Stimulated activated naive CD4-positive, alpha-beta T cell (primary cell): ENCODE measurements at places on chromosomes 12 and 14.

DNA sequence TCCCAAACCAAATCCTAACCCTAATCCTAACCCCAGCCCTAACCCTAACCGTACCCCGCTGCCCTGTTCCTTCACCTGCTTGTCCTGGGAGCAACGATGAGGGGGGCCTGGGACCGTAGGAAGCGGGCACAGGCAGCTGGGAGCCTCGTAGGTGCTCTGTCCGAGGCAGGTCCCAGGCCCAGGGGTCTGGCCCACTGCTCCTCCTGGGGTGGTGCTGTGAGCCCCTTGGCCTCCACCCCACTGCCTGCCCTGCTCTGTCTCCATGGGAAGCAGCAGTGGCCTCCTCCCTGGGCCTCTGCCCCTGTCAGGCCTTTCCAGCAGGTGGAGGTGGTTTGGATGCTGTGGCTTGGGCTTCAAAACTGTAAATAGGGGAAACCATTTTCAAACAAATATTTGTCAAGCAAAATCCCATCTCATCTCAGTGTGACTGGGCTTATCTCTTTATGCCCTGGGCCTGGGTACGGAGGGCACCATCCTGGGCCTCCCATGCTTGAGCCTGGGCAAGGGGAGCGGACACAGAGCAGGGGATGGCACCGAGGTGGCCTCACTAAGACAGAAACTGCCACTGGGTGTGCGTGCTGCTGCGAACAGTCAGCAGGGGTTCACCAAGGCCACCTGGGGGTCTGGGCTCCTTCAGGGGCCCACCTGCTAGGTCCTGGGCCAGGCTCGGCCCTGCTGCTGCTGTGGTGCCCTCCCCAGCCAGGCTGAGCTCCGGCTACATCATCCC lies 3.7 kb upstream of the BEGAIN start:
- no peak for DNase-seq

DNA sequence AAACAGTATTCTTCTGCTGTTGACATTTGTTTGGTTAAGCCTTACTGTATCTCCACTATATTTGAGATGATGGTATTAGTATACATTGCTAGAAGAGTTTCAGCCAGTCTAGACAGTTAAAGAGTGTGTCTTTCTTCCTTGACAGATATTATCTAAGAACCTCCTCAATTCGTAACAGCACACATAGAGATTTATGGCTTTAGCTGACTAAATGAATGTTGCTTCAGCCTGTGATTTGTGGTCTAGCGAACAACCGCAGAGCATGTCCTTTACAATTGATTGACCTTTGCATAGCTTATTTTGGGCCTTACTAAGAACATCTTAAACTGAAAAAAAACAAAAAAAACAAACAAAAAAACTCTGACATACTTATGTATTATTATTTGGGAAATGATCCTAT lies 122.2 kb downstream of the DAAM1 start:
- no peak for DNase-seq

DNA sequence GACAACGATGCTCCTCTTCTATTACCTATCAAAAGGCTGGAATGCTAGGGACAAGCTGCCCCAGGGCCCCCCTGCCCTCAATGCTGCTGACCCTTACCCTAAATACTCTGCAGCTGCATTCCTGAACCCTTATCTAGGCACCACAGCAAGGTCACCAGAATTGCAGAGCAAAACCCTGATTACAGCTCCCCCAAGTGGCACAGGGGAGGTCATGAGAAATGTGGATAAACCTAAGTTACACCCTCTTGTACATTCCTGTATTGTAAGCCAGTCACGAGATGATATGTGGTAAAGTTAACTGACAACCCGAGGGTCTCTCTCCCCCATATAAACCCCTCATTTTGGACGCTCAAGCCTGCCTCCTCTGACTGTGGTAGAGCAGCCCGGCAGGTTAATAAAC lies 411.8 kb upstream of the STXBP6 start:
- no peak for DNase-seq

GRCh38 chr12:67630373-67631088 lies 18.0 kb upstream of the DYRK2 start:
- DNase-seq: peak; percentile 74

- no peak for DNase-seq
Observed at GRCh38 chr14:49858383-49858782, 5.8 kb upstream of the NEMF start.

- DNase-seq: no peak
Observed at GRCh38 chr14:101920271-101920670, 44.1 kb upstream of the DYNC1H1 start.

- peak; percentile 27 for DNase-seq
Observed at GRCh38 chr12:120470150-120470784, 719 bp upstream of the SRSF9 start.

GRCh38 chr14:49622022-49622607 lies 1.5 kb downstream of the MGAT2 start:
- no peak for DNase-seq

- DNase-seq: peak; percentile 23
Observed at GRCh38 chr14:100105357-100106169, 40.3 kb downstream of the EVL start.

GRCh38 chr12:39884616-39885125 lies 221.2 kb downstream of the SLC2A13 start:
- no peak for DNase-seq

DNA sequence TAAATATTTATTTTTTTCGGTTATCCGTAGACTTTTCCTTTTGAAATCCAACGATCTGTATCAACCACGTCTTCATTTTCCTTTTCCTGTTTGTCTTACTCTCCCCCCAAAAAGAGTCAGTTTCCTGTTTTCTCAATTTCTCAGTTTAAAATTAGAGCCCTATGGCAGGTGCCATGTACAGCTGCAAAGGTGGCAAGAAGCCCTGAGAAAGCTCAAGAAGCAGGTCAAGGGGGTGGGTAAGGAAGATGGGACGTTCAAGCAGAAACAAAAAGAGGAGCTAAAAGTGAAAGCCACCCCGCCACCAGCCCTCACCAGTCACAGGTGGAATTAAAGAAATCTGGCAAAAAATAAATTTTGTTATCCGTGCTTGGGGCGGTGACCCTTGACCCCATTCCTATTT lies 26.7 kb downstream of the SLC35E3 start:
- DNase-seq: no peak

- no peak for DNase-seq
Observed at GRCh38 chr12:104694161-104694560, 237.4 kb downstream of the CHST11 start.

DNA sequence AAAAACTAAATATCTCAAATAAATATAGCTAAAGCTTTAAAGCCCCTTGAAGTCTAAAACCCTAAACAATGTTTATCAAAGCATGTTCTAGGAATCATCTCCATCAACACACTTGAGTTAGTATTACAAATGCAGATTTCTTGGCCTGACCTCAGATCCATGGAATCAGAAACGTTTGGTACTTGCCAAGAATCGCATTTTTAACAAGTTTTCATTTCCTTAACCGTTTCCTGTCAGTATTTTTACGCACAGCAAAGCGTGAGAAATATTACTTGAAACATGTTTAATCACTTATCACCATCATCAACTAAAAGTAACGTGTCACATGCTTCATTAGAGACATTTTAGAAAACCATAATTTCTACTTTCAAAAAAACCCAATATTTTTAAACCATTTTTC lies 9.7 kb downstream of the SLCO1C1 start:
- no peak for DNase-seq

- peak; percentile 8 for DNase-seq
Observed at GRCh38 chr14:97185186-97185585, 388.0 kb downstream of the VRK1 start.

- no peak for DNase-seq
Observed at GRCh38 chr14:66643344-66643743, 135.4 kb downstream of the GPHN start.

- no peak for DNase-seq
Observed at GRCh38 chr12:66302827-66303169, 505 bp downstream of the HELB start.

GRCh38 chr14:89481196-89481595 lies 64.2 kb upstream of the FOXN3 start:
- DNase-seq: no peak

- no peak for DNase-seq
Observed at GRCh38 chr14:43872752-43873655, 634.1 kb downstream of the FSCB start.

- no peak for DNase-seq
Observed at GRCh38 chr12:69468237-69469026, 1.8 kb upstream of the FRS2 start.

GRCh38 chr14:34404416-34404815 lies 57.6 kb downstream of the SPTSSA start:
- no peak for DNase-seq

DNA sequence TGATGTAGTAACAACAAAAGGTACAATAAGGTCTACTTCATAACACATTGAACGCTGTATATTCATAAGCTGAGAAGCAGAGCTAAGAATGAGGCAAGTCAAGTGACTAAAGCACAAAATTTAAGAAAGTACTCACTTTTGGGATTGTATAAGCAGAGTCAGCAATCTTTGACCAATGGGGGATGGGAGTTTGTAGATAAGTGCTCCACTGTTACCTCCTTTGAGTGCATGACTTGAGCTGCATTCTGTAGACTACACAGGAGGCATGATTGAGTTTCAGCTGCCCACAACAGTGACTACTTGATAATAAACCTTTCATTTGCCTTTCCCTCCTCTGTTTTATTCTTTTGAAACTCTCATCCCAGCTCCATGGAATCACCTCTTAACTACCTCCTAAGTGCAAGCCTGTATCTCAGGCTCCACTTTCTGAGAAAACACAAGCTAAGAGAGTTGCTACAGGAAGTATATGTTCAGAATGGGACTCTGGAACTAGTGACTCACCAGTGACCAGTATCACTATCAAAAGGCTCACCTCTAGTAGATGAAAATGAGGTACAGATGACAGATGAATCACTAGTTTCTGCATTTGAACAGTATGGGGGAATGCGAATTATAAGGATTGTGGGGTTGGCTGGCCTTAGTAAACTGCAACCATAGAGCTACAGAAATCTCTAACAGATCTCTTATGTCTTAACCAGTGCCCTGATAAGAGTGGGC lies 49.2 kb downstream of the SLC35F4 start:
- DNase-seq: no peak

DNA sequence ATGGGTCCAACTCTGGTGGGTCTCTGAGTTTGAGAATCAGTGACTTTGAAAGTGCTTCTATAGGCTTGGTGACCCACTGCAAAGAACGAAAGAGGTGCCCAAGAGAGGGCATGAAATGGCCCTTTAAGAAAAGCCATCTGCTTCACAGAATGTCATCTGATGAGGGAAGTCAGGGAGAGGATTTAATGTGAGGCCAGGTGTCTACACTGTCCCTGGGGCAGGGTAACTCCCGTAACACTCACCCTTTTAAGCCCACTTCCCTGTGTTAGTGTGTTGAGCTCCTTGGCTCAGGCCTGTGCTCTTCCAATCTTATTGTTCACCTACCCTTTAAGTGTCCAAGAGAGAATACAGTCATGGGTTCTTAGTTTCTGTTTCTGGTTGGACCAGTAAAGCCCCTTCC lies 16.4 kb upstream of the SRSF5 start:
- no peak for DNase-seq

DNA sequence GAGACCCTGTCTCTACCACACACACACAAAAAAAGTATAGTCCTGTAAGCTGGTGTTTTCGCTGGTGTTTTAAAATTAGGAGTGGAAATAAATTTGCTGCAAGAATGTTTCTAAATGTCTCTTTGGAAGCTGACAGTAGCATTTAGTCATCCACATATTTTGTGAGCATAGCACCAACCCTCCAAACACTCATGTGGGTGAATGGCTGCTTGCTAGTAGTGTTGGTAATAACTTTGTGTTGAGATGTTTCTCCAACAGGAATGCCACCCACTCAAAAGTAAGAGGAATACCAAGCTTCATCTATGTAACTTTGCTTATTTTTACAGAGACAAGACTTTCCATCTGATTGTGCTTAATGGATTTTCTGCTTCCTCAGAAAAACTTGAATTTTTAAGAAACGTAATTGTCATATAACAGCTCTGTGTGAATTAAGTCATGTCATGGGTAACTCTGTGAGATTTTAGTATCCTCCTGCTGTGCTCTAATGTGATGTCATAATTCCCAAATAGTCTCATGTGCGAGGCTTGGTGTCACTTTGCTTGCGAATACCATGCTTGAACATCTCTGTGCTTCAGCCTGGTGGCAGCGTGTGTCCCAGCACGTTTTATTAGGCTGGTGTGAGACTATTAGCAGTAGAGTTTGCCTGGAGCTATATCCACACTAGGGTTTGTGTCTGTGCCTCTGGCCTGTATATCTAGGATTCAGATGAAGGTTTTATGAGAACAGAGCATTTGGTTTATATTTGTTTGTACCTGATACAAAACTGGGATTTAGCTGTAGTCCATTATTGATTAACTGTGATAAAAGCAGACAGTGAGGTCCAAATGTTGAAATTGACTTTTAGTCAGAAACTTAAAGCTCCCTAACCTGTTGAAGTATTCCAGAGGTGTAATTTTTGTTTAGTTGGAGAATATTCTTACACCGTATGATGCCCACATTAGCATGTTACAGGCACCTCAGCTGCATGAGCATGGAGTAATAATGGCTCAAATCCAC lies 80.5 kb downstream of the FBXW8 start:
- no peak for DNase-seq

GRCh38 chr14:100604709-100605108 lies 17.5 kb upstream of the BEGAIN start:
- no peak for DNase-seq

DNA sequence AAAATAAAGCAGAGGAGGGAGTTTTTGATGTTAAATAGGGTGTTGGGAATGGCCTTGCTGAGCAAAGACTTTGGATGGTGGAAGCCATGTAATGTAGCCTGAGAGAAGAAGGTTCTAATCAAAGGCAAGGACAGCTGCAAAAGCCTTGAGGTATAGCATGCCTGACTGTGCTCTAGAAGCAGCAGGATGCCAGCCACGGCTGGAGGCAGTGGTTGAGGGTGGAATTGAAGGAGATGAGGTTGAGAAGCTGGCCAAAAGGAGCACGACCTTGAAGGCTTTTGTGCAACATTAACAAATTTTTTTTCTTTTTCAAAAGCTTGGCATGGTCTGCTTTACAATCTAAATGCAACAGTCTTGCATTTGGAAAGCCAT lies 42.3 kb upstream of the CSRP2 start:
- no peak for DNase-seq

DNA sequence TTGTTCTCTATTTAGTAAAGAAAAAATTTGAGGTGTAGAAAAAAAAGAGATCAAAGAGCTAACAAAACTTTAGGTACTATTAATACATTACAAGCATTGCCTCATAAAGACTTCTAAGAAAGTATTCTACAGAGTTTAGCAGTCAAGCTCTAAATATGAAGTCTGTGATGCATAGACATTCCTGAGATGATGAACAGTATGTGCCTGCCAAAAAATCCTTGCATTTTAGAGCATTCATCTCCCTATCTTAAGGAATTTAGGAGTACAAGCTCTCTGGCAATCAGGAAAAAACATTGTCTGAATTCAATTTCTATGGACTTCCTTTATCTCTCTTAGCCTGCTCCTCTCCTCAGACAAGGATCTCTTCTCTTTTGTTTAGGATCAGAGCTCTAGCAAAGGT lies 202.6 kb upstream of the LRFN5 start:
- no peak for DNase-seq

- DNase-seq: no peak
Observed at GRCh38 chr12:124334976-124335375, 40.1 kb downstream of the RFLNA start.

- no peak for DNase-seq
Observed at GRCh38 chr14:90023176-90023896, 38.5 kb upstream of the KCNK13 start.

- no peak for DNase-seq
Observed at GRCh38 chr12:10027721-10028120, 2.8 kb upstream of the CLEC9A start.
